ENCODE measurements at places on chromosomes 6 and 20. TPM values are rescaled to one million over a fixed set of nuclear protein-coding genes. Genes with fewer than 3 reads are reported as not detected.

Gene ZNF337
- 15.5 TPM for total RNA-seq

Gene PDSS2
- 14.6 TPM for total RNA-seq

Gene IMPG1
- not detected for total RNA-seq

Gene HINT3
- total RNA-seq, result 11.1 TPM

Gene FAM110A
- 11.0 TPM for total RNA-seq

Gene SLC35B3
- total RNA-seq, result 13.3 TPM

Gene SEL1L2
- not detected for total RNA-seq

Gene BPI
- not detected for total RNA-seq

Gene RBPJL
- total RNA-seq, result not detected

DNA sequence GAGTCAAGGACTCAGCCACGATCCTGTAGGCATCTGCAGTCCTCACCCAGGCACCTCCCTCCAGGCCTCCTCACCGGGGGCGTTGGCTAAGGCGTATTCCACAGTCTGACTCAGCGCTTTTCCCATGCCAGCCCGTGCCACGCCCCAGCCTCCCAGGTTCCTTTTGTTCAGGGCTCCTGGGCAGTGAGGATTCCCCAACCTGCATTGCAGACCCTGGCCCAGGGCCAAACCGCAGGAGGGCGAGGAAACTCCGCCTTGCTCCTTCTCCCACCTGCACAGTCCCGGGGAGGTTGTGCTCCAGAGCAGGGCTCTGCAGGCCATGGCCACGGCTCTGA, 202.8 kb upstream of the CST7 start:
- DNase-seq, result no peak

DNA sequence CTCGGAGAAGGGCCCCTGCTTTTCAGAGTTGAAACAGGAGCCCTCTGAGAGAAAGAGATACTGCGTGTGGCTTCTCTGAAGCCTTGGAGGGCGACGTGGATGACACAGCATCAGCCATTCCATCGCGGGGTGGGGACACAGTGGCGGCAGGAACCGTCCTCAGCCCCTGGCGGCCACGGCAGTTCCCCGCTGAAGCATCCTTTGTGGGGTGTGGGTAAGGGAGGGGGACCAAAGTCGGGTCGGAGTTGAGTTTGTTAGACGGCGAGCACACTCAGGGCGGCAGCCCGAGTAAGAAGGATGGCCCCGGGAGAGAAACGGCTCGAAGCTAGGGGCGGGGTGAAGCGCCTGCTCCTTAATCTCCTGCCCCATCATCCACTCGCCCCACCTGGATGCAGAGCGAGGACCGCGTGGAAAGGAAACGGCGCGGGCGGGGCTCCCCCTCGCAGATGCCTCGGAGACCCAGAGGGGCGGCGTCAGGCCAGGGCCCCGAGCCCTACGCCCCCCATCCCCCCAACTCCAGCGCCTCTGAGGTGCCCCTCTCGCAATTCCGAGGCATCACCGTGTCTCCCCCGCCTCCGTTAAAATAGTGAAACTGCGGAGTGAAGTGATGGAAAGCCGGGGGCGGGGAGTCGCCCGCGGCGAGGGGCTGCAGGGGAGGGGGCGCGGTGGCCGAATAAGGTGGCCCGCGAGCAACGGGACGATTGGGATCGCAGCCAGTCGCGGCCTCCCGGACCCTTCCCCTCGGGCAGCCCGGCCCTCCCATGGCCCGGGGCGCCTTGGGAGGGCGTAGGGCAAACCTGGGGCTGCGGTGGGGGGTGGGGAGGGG, 796 bp upstream of the RREB1 start:
- DNase-seq, result peak; percentile 59

GRCh38 chr20:41293269-41294037, 24.1 kb downstream of the ZHX3 start:
- DNase-seq, result no peak

- no peak for DNase-seq
Measured at GRCh38 chr6:148203970-148204369, 138.7 kb upstream of the SASH1 start.

DNA sequence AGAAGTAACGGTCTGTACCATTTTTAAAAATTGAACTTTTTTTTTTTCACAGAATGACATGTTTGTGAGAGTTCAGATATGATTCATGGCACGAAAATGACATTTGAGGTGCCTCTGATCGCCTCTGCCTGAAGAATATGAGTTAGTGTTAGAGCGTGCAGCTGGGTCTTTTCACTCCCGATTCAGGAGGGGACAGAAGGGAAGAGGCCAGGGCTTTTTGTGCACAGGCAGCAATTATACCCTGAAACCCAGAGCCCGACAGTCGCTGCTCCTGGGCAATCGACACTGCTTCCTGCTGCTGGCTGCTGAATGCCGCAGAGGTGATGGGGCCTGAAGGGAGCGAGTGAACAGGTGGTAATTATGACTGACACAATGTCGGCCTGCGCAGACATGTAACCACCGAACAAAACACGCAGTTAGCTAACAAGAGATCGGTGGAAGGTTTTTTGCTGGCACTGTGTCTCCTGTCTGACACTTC, 652.0 kb upstream of the NOX3 start:
- DNase-seq, result no peak

DNA sequence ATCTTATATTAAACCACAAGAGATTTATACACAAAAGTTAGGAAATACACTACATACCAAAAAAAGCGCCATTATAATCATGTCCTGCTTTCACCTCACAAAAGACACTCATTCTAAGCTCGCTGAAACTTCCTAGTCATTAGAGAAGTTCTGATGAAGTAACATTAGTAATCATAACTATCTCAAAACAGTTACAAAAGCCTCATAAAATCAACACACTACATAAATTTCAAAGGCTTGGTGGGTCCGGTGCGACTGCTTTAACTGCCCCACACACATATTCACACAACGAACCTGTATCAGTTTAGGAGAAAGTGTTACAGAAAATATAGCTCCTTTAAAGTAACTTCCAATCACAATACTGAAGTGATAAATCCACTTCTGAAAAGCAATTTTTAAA, 1.9 kb downstream of the PHIP start:
- DNase-seq, result no peak

- DNase-seq, result no peak
Measured at GRCh38 chr6:163260111-163260895, 154.2 kb upstream of the QKI start.

DNA sequence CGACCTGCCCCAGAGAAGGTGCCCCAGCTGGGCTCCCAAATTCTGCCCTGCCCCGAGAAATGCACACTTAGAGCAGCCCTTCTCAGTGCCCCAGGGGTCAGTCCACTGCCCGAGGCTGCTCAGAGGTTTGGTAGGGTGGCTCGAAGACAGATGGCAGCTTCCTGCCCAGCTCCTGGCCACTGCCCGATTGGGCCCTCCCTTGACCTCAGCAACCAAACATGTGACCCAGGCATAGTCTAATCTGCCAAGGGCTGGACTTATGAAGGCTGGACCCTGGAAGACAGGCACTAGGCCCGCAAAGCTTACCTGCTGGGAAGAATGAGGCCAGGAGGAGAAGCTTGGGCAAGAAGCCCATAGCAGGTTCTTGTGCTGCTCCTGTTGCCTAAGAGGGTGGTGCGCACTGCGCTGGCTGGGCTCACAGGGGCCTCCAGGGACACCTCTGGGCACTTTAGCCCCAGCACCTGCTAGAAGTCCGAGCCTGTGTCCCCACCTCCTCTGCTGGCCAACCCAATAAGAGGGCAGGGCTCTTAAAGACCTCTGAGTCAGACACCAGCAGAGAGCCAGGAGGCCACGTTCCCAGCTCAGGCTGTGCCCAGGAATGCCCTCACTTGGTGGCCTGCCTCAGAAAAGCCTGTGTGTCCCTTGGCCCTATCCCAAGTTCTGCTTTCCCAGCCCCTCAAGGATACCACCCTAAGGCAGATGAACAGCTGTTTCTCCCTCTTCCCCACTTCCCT, 5.5 kb downstream of the SIGLEC1 start:
- DNase-seq, result no peak

GRCh38 chr6:40588480-40588879, 1.3 kb upstream of the LRFN2 start:
- no peak for DNase-seq

- DNase-seq, result no peak
Measured at GRCh38 chr20:34363465-34364222, 571 bp downstream of the ITCH start.

- no peak for DNase-seq
Measured at GRCh38 chr6:170186006-170186935, 104.6 kb downstream of the DLL1 start.

DNA sequence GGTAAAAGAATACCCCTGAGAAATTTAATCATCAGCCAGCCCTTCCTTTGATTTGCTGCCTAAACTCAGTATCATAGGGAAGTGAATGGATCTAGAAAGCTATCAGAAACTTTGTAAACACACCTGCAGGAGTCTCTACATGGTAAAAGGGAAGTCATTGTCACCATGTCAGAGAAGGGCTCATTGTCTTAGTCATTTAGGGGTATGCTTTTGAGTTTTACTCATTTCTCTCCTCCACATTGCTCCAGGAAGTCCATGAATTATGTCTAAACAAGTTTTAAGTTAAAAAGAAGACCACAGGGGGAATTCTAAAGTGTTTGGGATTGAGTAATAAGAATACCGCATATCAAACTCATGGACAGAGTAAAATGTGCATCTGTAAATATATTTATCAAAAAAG, 2.5 kb downstream of the SLC17A1 start:
- DNase-seq, result no peak

GRCh38 chr6:53566755-53567154, 21.9 kb upstream of the GCLC start:
- DNase-seq, result no peak

DNA sequence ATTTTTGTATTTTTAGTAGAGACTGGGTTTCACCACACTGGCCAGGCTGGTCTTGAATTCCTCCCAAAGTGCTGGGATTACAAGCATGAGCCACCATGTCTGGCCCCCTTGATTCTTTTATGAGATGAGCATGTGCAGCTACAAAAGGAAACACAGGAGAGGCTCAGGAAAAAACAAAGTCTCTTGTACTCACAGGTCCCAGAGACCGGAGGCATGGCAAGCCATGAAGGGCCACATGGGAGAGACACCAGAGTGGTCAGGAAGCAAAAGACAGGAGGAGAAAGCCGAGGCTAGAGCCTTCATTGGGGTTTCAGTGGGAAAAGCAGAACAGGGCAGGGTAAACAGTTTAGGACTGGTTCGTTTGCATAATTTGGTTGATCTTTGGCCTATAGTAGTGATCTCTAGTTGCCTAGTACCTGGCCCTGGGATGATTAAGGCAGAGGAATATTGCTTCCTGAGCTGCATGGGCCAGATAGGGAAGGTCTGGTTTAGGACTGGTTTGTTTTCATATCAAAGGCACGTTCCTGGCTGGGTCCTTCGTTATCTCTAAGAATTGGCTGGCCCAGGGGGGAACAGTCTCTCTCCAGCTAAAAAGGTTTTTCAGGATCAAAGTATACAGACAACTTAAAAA, 48.2 kb upstream of the PRND start:
- no peak for DNase-seq

DNA sequence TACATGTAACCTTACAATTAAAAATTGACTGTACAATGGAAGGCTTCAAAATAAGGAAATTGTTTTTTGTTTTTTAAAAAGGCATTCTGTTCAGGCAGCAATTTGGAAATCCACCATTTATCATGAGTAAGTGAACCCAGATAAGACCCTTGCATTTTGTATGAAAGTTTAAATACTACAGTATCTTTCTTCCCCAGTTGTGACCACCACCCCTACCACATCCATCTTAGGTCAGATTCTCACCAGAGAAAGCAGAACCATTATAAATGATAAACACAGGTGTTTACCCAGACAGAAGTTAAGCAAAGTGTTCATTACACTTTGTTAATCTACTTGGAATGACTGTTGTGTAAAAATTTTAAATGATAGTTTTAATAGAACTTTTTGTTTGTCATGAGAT, 20.2 kb downstream of the SENP6 start:
- DNase-seq, result no peak

GRCh38 chr6:79431537-79431933, 105.7 kb downstream of the LCA5 start:
- no peak for DNase-seq

DNA sequence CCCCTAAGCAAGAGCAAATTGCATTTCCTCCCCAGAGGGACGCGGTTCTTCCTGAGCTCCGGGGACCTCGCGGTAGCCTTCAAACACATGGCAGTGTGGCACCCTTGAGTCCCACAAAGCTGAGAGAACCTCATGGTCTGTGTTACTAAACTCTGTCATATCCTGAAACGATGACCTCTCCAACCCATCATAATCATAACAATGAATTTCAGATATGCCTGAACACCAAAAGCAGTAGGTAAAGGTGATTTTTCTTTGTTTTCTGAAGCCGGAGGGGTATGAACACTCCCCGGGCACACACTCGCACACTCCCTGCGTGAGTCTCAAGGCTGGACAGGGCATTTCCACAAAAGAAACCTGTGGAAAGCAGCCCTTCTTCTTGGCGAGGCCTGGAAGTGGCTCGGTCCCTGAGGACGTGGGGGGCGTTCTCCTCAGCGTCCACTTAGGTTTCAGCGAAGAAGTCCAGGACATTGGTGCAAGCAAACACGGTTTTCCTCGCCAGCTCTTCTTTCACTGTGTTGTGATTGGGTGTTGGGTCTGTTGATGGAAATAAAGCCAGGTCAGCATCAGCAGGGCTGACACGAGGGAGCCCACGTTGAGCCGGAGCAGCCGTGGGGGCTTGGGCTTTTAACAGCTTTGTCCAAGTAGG, 183.4 kb downstream of the ERMARD start:
- no peak for DNase-seq

DNA sequence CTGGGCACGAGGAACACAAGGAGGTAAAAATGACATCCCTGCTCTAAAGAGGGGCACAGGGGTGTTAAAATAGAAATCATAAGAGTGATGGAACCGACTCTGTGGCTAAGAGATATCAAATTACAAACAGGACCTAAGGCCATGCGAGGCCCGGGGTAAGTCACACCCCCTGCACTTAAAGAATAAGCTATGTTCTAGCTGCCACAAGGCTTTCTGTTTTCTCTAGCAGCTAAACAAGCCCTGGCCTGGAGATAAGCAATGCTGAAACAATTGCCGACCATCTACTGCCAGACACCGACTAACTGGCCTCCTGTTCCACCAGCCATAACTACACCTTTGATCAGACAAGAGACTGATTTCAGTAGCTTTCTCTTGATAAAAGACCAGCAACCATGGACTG, 32.4 kb downstream of the MDGA1 start:
- no peak for DNase-seq

DNA sequence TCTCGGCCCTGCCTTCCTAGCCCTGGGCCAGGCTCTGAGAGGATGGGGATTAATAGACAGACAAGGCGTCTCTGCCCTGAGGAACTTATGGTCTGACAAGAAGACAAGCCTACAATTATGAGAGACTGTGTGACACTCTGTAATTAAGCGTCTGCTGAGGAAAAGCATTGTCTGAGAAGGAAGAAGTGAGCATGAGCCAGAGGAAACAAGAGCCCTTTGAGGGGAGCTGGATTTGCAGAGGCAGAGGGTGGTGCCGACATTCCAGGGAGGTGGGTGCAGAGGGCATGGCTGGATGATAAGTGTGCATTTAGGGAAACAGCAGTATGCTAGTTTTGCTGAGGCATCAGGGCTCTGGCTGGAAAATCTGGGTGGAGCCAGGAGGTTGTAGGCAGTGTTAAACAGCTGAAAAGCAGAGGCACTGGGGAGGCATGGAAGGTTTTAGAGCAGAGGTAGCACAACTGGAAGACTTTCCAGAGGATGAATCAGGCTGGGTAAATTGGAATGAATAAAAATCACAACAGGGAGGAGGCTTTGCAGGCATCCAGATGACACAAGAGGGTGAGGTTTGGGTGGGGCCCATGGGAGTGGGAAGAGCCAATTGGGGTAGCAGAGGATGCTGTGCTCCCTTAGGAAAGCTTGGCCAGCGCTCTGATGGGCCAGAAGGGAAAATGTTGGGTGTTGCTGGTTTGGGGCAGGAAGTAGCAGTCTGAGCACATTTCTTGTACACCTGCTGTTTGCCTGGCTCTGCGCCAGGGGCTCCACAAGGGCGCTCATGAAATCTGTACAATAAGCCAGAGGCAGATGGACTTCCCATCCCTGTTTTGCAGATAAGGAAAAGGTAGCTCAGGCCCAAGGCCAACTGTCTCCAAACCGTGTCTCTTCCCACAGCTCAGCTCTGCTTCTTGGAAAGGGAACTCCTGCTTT, 74.0 kb upstream of the MYL9 start:
- DNase-seq, result no peak
